ENCODE measurements at places on chromosomes 1 and 21. TPM values are rescaled to one million over a fixed set of nuclear protein-coding genes. Genes with fewer than 3 reads are reported as not detected.

The NUP210L gene
- 0.04 TPM for total RNA-seq

The GLMN gene
- 21.0 TPM for total RNA-seq

The RCC2 gene
- 156 TPM for total RNA-seq

The BRDT gene
- total RNA-seq: not detected

The OLFML2B gene
- total RNA-seq: not detected

Measured in activated CD8-positive, alpha-beta memory T cell treated with anti-CD3 and anti-CD28 coated beads for 36 hours (primary cell).